ENCODE measurements at places on chromosomes 16 and 17.

- DNase-seq, result no peak
Measured at GRCh38 chr16:86499889-86500707, 10.2 kb upstream of the FOXF1 start.

DNA sequence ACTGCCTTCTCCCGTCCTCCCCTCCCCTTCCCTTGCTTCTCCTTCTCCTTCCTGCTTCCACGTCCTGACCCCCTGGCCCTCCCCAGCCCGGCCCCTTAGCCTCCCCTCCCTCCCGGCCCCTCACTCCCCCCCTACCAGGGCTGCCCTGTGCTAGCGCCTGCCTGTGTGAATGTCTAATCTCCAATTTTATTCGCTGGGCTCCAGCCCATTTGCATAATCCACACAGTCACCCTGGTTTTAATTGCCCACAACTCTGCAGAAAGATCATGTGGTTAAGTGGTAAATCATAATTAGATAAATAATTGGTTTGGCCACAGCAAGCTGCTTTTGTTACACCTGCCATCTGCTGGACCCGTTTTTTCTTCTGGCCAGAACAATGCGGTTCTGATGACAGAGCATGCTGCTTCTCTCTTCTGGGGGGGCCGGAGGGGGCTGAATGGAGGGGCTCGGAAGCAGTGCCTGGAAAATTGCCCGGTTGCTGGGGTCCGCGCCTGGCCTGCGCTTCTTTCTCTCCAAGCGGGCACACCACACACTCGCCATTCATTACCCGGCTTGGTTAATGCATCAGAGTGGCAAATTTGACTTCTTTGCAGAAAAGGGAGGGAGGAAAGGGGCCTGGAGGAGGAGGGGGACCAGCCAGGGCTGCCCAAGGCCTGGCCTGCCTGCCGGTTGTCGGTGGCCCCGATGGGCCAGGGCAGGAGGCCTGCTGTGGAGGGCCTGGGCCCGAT, 19.5 kb upstream of the GSE1 start:
- peak; percentile 64 for DNase-seq

DNA sequence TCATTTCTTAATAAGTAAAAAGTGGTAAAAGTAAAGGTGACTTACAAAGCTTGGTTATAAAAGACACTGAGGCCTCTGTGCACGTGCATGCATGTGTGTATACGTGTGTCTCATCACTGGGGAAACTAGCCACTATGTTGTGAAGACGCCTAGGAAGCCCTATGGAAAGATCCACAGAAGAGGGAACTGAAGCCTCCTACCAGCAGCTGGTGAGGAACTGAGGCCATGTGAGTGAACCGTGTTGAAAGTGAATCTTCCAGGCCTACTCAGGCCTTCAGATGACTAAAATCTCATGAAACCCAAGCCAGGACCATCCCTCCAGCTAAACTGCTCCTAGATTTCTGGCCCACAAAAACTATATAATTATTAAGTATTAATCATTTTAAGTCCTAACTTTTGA, 23.7 kb downstream of the PHLPP2 start:
- DNase-seq, result no peak

GRCh38 chr16:70395345-70395901, 43.5 kb downstream of the ST3GAL2 start:
- DNase-seq, result no peak

DNA sequence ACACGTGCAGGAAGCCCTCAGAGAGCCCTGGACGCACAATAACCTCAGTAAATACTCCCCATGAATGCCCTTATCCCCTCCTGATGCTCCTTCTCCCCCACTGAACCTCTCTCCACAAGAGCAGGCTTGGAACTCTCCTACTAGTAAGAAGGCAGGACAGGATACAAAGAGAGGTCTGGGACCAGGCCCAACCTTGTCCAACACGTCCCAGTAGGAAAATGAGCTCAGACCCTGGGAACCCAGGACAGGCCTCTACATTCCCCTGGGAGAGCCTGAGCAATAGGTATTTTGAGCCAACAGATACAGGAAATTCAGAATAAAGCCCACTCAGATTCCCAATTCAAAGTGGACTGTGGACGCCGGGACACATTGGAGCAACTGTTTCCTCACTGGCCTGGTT, 19.2 kb downstream of the ZNF423 start:
- DNase-seq, result no peak

DNA sequence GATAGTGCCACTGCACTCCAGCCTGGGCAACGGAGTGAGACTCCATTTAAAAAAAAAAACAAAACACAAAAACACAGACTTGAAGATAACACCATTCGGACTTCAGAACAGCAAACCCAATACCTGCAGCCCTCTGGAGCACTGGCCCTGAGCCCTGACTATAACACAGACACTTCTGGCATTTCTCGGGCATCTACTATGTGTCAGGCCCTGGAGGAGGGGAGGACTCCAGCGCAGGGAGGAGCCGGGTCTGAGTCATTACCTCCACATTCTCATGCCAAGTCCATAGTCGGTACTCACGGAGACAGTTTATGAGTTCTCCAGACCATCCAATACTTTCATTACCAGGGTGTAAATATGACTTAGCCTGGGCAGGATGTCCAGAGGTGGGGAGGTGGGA, 48.8 kb downstream of the PITPNM3 start:
- DNase-seq, result no peak

DNA sequence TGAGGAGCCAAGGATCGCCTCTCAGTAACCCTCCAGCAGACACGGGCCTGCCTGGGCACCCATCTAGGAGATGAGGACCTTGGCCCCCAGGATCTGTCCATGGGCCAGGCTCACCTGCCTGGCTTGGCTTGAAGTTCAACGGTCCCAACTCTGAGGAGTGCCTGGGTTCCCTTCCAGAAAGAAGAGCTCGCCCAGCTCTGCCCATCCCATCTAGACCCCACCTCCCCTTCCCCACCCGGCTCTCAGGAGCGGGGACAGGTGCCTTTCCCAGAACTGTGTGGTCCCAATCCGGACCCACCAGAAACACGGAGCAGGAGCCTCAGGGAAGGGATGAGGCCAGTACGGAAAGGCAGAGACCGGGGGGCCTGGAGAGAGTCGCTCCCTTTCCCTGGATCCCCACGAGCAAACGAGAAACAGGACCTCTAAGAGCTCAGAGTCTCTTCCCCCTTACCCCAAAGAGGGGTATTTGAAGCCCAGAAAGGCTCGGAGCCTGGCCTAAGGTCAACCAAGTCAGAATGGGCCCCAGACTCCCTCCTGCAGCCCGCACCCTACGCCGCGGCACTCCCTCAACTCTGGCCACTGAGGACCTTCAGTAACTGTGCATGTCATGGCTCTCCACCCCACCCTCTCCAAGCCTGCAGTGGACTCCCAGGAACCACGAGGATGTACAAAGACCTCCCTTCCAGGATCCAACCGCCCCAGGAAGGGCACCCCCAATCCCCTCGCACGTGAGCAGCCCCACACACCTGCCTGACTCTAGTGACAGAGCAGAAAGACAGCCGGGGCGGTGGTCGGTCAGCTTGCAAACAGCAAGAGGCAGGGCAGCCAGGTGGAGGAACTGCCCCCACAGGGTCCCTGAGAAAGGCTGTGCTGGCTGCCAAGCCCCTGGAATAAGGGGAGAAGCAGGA, 5.4 kb downstream of the CLUH start:
- DNase-seq, result no peak

DNA sequence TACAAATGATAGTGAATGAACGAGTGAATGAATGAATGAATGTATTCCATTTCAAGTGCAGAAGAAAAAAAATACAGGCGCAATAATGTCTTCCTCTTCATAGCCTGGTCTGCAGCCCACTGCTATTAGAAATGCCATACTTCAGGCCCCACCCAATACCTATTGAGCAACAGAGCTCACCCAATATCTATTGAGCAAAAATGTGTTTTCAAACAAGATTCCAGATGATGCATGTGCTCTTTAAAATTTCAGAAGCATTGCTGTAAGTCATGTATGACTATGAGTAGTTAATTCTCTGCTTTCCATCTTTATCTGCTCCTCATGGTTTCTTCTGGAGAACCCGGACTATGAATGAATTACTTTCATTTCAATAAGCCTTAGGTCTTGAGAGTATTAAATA, 308.2 kb downstream of the XYLT1 start:
- no peak for DNase-seq

- DNase-seq, result no peak
Measured at GRCh38 chr16:73504591-73505575, 457.0 kb upstream of the ZFHX3 start.

DNA sequence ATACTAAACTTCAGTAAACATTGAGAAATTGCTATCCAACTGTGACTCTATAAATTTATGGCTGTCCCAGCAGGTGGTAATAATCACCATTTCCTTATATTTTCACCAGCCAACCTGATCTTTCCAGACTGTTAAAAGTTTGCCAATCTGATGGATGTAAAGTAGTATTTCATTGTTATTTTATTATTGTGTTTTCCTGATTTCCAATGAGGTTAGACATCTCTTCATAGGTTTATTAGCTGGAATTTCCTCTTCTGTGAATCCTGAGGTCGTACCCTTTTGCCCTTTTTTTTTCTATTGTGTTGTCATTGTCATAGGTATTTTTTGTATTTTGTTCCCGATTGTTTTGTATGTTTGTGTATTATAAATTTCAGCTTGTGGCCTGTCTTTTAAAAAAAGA, 31.7 kb downstream of the BMERB1 start:
- DNase-seq, result no peak

DNA sequence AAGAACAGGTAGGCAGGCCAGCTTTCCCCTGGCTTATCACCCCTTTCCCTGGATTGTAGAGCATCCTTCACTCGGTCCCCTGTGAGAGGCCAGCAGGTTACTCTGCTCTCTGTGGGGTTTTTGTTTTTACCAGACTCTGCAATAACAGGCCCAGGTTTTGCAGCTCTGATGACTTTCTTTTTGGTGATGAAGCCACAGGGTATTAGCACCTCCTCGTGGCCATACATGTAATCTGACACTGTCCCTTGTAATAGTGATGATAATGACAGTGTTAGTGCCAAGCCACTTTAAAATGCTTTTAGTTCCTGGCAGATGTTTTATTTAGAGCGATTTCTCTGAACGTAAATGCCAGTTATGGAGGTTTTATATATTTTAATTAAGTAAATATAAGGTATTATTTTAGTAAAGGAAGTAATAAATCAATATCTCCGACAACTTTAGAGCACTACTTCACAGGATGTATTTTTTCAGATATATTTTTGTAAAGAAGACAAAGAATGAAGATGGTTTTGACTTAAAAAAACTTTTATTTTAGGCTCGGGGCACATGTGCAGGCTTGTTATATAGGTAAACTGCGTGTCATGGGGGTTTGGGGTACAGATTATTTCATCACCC, 38.0 kb upstream of the CPHXL start:
- peak; percentile 62 for DNase-seq

DNA sequence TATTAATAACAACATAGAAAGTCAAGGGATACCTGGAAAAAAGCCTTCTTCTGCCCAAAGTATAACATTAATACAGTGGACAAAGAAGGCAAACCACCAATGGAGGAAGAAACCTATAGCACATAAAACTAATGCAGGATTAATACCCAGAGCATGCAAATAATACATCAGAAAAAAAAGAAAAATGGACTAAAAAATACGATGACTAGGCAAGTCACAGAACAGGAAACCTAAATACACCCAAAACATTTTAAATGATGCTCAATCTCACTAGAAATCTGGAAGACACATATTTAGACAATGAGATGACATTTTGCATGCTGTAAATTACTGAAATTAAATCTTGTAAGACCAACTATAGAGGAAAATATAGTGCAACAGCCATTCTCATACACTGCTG, 55.9 kb downstream of the MED13 start:
- no peak for DNase-seq

GRCh38 chr16:86073103-86073625, 174.2 kb downstream of the IRF8 start:
- DNase-seq, result no peak

GRCh38 chr17:82494236-82495055, 25.1 kb upstream of the FOXK2 start:
- peak; percentile 98 for DNase-seq

GRCh38 chr16:66574531-66574930, 4.7 kb upstream of the CMTM2 start:
- DNase-seq, result no peak

DNA sequence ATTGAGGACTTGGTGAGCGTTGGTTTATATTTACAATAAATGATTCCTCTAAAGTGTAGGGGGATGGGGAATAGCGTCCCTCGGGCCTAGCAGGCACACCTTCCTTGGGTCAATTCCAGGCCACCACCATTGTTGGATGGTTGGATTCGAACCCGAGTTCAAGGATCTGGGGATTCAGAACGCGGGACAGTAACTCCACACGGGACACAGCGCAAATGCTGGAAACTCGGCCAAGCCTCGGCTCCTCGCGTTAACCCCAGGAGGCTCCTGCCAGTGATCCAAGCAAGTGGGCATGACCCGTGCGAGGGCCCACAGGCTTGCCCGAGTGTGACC, 613 bp downstream of the B9D1 start:
- DNase-seq, result no peak

GRCh38 chr16:81516478-81517149, 72.0 kb downstream of the CMIP start:
- no peak for DNase-seq

- no peak for DNase-seq
Measured at GRCh38 chr17:82065193-82065637, 389 bp downstream of the DUS1L start.

DNA sequence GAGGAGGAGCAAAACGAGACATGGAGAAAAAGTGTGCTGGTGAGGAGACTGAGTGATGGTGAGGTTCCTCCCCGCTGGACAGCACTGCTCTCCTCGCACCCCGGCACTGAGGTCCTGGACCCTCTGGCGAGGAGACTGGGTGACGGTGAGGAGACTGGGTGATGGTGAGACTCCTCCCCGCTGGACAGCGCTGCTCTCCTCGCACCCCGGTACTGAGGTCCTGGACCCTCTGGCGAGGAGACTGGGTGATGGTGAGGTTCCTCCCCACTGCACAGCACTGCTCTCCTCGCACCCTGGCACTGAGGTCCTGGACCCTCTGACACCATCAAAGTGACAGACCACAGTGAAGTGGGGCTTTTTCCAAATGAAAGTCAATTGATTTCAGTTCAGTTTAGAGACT, 10.9 kb downstream of the PITPNA start:
- no peak for DNase-seq

GRCh38 chr16:51542981-51543815, 392.1 kb upstream of the SALL1 start:
- DNase-seq, result no peak

DNA sequence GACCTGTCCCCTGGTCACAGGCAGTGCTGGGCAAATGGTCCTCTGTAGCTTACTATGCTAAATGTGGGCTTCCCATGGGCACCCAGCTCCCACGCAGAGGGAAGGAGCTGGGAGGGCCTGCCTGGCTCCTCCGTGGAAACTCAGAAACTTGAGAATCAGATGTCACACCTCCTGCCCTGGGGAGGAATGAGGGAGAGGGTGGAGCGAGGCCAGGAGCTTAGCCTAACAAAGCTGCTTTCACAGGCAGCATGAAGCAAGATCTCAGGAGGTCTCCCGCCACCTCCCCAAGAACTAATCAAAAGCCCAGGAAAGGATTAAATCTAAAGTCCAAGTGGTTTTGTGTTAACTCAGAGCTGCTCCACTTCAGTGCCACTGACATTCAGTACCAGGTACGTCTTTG, 33.6 kb upstream of the XYLT2 start:
- no peak for DNase-seq
